ENCODE measurements at places on chromosomes 2 and 18.

DNA sequence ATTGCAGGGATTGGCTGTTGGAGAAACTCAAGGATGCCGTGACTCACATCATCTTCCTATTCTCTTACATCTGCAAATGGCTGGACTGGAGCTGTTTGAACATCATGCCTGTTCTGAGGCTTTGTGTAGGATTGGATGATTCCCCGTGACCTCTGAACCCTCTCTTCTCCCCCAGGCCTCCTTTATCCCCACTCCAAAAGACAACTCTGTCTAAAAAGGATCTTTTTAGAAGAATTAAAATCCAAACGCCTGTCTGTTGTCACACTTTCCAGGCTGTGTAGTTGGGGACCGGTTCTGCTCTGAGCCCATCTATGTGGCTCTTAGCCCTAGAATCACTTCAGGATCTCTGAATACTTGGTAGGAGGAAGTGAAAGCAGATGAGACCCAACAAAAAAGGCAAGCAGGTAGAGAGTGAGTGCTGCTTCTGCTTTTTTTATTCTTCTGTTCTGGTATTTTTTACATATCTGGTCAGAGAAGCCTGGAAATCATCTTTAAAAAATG lies 565 bp downstream of the SP140 start:
- DNase-seq = no peak

- DNase-seq = no peak
These were observed 67.8 kb upstream of the MAP4K3 start for GRCh38 chr2:39504790-39505335.

DNA sequence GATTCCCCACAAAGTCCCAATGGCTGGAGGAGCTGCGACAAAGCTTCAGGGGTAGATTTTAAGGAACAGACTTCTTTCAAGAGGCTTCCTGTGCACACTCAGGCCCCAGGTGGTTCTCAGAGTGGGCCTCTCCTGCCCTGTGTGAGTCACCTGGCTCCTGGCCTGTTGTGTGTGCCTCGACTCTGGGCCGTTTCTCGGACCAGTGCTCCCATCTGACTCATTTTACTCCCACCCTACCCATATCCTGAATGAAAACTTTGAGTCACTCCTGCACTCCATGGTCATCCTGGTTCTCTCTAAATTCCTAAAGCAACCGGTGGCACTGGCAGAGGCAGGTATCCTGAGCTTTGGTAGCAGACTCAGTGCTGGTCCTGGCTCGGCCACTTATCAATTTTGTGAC lies 84.1 kb downstream of the CELF4 start:
- no peak for DNase-seq

- DNase-seq = no peak
These were observed 588.5 kb upstream of the ZEB2 start for GRCh38 chr2:145108361-145108778.

GRCh38 chr2:24012521-24013188 lies 2.8 kb downstream of the MFSD2B start:
- no peak for DNase-seq

GRCh38 chr18:47909484-47909883 lies 21.0 kb downstream of the SMAD2 start:
- no peak for DNase-seq

- DNase-seq = no peak
These were observed 232.1 kb downstream of the NDUFA10 start for GRCh38 chr2:239793086-239793485.

DNA sequence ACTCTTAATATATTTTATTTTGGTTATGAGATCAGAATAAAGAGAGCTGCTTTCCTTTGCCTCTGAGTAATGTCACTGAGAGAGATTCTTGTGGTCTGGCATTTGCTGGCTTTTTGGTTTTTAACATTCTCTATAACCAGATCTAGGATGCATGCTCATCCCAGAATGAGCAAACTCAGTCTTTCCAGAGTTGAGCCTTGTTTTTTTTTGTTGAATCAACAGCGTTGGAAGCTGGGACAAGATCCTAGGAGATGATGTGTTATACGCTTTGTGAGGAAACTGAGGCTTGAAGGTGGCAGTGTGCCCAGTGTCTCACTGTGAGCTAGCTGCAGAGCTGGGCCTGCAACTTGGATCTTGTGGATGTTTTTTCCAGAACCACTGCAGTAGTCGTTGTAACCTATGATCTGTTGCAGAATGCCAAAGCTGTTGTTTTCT lies 19.5 kb downstream of the MYO1B start:
- DNase-seq = no peak

GRCh38 chr2:38467768-38468455 lies 90.8 kb upstream of the ATL2 start:
- no peak for DNase-seq

DNA sequence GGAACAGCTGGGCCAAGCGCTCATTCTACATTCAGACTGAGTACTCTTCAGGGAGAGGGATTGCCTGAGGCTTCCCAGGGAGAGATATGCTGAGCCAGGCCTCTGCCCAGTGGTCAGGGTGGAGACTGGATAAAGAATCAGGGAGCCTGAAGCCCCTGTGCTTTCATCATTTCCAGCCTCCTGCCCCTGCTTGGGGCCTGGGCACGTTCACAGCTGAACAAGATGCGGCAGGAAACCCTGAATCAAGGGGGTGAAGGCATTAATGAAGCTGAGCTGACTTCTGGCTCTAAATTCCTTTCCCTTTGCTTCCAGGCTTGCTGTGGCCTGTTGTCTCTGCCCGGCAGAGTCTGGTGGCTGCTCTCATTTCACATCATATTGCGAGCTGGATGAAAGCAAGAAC lies 35.0 kb downstream of the RPL37A start:
- no peak for DNase-seq

DNA sequence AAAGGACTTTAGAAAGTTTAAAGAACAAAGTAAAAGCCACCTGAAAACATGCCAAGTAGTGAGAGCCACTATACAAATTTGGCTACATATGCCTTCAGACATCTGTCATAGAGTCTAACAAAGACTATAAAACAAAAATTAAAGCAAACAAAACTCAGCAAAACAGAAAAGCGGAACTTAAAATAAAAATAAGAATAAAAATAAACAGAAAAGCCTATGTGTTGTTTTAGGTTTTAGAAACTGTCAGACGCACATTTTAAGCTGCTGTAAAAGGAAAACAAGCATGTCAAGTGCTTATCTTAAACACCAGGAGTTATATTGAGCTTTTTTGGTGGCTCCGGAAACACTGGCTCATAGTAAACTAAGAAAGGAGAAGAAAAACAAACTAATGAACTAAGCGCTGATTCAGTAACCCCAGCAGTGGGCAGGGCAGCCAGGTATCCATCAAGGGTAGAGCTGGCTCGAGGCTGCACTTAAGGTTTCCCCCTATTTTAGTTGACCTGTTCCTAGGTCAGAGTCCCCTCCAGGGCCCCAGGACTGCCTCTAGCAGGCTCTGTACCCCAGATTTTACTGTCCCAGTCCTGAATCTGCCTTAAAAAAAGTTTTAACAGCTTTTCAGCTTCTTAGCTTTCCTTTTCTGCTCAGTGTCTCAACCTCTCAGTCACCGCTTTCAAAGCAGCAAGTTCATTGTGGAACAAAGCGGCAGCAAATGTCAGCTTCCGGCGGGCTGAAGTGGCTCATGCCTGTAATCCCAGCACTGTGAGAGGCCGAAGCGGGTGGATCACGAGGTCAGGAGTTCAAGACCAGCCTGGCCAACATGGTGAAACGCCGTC lies 15.4 kb upstream of the RMC1 start:
- no peak for DNase-seq

GRCh38 chr18:36638224-36638623 lies 190.6 kb downstream of the TPGS2 start:
- DNase-seq = no peak

DNA sequence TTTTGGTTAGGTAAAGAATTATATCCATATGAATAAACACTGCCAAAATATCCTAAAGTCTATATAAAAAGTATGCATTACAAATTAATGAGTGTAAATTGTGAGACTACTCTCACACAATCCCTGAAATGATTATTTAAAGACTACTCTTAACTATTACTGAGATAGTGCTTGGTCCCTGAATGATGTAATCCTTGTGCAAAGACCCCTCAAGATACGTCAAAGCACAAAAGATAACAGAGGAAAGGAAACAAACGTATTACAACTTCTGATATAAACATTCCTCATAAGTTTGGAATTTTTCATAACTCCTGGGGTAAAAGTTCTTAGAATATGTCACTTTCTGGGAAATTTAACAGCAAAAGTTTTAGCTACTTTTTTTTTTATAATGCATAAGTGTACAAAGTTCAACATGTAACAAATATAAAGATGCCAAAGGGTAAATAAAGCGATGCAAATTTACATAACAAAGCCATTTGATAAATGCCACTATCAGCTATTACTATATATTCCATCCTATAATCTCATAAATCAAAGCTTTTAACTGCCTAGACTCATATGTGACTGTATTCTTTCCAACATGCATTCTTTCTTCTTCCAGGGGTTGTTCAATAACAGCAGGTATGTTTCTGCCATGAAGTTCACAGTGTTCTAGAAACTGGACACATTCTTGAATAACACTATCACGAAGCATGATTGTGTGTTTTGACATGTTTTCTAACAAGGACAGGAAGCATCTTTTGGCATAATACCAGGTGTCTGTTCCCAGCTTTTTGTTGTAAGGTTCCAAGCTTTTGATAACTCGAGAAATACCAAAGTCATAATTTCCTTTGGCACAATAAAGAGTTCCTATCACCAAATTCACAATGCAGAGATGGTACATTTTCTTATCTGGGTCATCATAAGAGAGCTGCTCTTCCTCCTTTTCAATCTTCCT lies 158.0 kb downstream of the AGPS start:
- DNase-seq = no peak

DNA sequence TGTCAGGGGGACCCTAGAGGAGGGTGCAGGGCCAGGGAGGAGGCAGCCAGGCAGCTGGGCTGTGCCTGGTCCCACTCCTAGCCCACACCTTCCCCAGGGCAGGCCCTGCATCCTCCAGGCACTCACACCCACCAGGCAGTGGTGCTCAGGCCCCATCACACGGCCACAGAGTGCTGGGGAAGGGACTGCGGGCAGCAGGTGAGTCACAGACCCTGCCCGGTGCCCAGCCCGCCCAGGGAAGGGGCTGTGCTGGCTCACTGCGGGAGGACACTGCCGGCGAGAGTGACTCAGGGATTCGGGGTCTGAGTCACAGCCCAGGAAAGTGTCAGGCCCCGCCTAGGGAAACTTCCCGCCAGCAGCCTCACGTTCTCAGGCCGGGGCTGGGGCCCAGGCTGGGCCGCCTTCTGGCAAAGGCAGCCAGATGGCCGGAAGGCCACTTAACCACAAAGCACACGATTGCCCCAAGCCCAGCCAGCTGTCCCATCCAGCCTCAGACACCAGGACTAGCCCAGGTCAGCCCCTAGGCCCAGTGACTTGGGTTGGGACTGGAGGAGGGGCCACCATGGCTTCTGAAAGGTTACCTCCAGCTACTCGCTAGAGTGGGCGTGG lies 42.2 kb downstream of the BIN1 start:
- DNase-seq = peak; percentile 71

DNA sequence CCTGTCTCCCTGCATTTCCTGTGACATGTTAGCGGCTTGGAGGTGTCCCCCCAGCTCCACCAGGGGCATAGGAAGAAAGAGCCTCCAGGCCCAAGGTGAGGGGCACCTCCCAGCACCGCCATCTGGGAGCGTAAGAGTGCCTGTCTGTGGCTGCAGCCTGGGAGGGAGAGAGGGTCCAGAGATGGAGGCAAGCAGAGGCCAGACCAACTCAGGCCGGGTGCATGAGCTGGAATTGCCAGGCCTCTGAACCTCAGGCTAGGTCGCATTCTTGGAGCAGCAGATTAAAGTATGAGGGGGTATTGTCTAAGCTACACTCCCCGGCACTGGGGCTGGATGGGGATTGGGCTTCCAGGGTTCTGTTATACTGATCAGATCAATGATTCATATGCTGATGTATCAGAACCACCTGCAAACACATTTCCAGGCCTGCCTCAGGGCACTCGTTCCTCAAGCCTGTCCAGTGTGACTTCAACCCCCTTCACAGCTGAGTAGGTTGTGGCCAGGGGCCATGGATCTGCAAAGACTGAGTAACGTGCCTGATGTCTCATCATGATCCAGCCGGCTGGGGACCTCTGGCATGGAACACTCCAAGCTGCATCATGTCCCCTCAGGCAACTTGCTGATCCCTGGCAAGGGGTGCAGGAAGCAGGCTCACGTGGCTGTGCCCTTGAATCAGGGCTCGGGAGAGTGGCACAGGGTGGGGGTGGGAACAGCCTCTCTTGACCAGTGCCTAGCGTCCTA lies 73.2 kb downstream of the HS1BP3 start:
- no peak for DNase-seq

GRCh38 chr2:113700186-113700841 lies 56.1 kb downstream of the SLC35F5 start:
- no peak for DNase-seq

GRCh38 chr2:228602288-228602687 lies 420.8 kb upstream of the SPHKAP start:
- DNase-seq = no peak

All from SK-N-DZ (cell line).